ENCODE measurements at places on chromosomes 13 and 19. TPM values are rescaled to one million over a fixed set of nuclear protein-coding genes. Genes with fewer than 3 reads are reported as not detected.

GRCh38 chr13:95411428-95412040 lies 110.3 kb upstream of the ABCC4 start:
- DNase-seq: peak; percentile 9

DNA sequence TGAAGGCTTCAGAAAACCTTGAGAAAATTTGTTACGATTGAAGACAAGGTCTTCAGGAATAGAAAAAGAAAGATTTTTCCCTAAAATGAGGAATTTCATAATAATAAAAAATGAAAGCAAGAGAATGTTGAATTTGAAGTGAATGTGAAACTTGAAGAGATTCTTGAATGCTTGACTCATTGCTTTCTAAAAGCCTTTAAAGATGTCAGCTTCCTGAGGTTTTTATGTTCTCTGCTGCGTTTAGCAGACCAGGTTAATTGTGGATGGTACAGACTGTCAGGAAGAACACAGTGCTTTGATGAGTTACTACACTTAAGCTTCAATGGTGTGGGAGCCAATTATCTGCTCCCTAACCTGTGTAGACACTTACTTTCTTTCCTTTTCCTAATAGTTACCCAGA lies 96.3 kb upstream of the FNDC3A start:
- no peak for DNase-seq

DNA sequence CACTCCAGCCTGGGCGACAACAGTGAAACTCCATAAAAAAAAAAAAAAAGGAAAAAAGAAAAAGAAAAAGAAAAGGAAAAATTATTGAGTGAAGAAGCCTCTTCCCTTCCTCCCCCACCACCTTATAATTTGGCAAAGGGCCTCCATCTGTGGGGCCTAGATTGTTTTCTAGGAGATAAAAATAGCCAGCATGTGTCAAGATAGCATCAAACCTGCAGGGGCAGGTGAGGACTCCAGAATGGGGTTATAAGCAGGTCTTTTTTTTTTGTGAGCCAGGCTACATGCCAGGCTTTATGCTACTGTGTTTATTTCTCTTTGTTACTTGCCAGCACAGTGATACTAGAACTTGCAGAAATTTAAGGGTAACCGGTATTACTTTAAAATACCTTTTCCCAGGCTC lies 11.7 kb upstream of the TRIM13 start:
- no peak for DNase-seq

- no peak for DNase-seq
These were observed 24.2 kb upstream of the IGFL1 start for GRCh38 chr19:46205183-46205984.

FLT3LG gene
- total RNA-seq: 8.0 TPM

DNA sequence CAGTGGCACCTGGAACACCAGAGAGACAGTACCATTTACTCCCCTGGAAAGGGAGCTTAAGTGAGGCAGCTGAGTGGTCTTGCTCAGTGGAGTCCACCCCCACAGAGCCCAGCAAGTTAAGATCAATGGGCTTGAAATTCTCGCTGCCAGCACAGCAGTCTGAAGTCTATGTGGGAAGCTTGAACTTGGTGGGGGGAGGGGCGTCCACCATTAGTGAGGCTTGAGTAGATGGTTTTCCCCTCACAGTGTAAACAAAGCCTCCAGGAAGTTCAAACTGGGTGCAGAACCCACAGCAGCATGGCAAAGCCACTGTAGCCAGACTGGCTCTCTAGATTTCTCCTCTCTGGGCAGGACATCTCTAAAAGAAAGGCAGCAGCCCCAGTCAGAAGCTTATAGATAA lies 30.3 kb upstream of the CEACAM4 start:
- no peak for DNase-seq

DNA sequence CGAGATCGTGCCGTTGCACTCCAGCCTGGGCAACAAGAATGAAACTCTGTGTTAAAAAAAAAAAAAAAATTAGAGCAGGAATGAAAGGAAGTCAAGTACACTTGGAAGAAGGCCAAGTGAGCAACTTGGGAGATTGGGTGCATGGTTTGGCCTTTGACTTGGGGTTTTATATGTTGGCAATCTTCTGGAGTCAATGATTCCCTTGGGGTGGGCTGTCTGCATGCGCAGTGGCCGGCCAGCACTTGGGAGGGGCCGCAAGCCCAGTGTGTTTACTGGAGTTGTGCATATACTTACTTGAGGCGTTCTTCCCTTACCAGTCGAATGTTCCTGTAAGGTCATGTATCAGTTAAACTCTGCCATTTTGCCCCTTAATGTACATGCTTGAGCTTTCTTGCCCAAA lies 103.9 kb downstream of the FAM216B start:
- no peak for DNase-seq

GRCh38 chr13:46659413-46660065 lies 106.6 kb downstream of the LRCH1 start:
- no peak for DNase-seq

CDX2 gene
- total RNA-seq: not detected

CEACAM6 gene
- not detected for total RNA-seq

GRCh38 chr19:49896863-49897621 lies at the start of gene IL4I1:
TSS of gene IL4I1 (minus strand) at chr19:49896887. CDS start at chr19:49896160, 727 bp downstream.
- DNase-seq: peak; percentile 55

DNA sequence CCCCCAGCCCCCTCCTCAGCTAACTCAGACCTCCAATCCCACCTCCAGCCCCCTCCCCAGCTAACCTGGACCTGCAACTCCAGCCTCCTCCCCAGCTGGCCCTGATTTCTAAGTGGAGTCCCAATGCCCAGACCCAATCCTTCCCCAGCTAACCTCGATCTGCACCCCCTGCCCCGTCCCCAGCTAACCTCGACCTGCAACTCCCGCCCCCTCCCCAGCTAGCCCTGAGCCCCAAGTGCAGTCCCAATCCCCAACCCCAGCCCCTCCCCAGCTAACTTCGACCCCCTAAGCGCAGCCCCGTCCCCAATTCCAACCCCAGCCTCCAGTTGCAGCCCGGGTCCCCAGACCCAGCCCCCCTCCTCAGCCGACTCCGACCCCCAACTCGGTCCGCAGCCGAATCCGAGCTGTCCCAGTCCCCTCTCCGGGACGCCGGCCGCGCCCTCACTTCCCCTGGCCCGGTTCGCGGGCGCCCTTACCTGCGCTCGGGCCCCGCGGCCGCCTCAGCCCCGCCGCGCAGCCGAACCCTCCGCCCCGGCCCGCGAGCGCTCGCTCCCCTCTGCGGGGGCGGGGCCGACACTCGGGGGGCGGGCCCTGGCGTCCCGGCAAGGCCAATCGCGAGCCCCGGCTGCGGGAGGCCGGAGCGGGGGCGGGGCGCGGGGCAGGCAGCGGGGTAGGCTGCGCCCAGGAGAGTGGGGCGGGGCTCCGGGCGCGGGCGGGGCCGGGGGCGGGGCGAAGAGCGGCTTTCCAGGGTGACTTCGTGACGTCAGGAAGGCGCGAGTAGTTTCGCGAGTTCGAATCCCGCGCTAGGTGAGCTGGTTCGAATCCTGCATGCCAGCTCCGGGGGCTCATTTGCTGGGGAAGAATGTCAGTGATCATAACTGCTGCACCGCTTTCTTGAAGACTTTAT lies at the start of gene GNG7:
TSS of gene GNG7 (minus strand) at position 525 of the 907 bp plus-strand sequence. CDS start 182,006 bp downstream, outside the sequence.
- peak; percentile 85 for DNase-seq

FXYD1 gene
- 0.98 TPM for total RNA-seq

EPS8L1 gene
- 8.5 TPM for total RNA-seq

DNA sequence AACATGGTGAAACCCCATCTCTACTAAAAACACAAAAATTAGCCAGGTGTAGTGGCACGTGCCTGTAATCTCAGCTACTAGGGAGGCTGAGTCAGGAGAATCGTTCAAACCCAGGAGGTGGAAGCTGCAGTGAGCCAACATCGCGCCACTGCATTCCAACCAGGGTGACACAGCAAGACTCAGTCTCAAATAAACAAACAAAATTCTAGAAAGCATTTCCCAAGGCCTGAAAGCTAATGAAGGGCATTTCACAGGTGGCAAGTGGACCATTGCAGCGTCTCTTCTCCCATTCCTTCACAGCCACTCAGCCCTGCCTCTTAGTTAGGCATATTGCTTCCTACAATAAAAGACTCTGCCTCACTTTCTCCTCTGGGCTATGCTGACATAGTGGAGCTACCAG lies 13.5 kb upstream of the RXFP2 start:
- peak; percentile 33 for DNase-seq

DNA sequence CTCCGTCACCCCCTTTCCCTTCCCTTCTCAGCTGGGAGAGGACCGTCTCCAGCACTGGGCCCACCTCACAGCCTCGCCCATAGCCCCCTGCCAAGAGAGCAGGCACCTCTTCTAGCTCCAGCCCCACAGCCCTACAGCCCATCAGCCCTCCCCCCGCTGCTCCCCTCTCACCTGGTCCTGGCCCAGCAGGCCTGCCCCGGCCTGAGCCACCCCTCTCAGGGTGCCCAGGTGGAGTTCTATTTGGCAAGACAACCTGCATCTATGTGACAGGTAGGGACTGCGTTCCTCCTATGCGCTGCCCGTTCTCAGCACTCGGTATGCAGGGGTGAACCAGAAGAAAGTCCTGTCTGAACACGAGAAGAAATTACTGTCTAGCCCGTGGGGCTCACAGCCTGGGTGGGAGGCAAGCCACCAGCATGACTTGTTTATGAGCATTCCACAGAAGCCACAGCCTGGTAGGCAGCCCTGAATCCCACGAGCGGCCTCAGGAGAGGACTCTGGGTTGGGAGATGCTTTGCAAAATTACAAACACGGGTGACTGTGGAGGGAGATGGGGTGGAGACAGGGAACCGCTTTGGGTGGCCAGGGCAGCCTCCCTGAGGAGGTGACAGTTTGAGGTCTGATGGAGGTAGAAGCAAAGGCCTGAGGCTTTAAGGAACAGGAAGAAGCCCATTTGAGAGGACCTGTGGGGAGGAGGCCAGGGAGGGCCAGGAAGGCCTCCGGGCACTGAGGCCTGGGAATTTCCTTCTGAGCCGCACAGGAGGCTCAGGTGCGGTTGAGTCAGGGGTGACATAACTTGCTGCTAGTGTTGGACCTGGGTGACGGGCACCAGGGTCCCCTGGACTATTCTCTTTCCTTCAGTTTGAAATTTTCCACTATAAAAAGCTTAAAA lies 1.2 kb upstream of the PLEKHF1 start:
- peak; percentile 74 for DNase-seq

DNA sequence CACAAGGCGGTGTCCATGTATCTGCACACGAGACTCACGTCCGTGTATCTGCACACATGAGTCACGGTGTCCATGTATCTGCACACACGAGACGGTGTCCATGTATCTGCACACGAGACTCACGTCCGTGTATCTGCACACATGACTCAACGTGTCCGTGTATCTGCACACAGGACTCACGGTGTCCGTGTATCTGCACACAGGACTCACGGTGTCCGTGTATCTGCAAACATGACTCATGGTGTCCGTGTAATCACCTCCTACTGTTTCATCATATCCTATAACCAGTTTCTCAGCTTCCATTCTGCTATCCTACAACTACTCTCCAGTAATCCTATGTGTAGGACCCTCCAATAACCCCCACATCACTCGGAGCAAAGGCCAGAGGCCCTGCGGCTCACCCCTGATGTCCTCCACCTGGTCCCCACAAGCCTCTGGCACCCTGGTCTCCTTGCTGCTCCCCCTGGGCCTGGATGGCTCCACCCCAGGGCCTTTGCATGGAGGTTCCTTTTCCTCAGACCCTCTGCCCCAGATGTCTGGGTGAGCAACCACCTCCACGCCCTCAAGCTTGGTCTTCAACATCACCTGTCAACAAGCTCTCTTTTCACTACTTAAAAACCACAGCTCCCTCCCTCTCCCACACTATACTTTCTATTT lies 2.5 kb upstream of the TMEM255B start:
- DNase-seq: no peak

GRCh38 chr19:1313695-1314613 lies 28.3 kb downstream of the EFNA2 start:
- no peak for DNase-seq

DNA sequence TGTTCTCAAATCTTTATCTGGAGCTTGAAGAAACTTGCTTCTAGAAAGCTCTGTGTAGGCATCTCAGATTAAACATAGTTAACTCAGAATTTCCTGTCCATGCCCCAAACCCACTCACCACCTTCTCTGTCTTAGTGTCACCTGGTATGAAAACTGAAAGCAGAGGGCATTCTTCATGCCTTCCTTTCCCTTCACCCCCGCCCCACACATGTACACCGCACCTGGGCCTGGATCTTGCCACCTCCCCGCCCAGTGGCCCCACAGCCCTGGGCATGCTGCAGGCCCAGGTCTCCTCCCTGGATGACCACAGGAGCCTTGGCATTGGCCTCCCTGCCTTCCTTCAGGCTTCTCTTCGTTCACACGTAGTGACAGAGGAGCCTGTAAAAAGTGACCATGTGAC lies 15.8 kb downstream of the CFAP97D2 start:
- DNase-seq: no peak

- peak; percentile 62 for DNase-seq
These were observed 2.5 kb upstream of the LHB start for GRCh38 chr19:49019242-49019932.

ZNF460 gene
- total RNA-seq: 24.6 TPM

- no peak for DNase-seq
These were observed 13.5 kb downstream of the LILRA5 start for GRCh38 chr19:54299515-54299914.

DNA sequence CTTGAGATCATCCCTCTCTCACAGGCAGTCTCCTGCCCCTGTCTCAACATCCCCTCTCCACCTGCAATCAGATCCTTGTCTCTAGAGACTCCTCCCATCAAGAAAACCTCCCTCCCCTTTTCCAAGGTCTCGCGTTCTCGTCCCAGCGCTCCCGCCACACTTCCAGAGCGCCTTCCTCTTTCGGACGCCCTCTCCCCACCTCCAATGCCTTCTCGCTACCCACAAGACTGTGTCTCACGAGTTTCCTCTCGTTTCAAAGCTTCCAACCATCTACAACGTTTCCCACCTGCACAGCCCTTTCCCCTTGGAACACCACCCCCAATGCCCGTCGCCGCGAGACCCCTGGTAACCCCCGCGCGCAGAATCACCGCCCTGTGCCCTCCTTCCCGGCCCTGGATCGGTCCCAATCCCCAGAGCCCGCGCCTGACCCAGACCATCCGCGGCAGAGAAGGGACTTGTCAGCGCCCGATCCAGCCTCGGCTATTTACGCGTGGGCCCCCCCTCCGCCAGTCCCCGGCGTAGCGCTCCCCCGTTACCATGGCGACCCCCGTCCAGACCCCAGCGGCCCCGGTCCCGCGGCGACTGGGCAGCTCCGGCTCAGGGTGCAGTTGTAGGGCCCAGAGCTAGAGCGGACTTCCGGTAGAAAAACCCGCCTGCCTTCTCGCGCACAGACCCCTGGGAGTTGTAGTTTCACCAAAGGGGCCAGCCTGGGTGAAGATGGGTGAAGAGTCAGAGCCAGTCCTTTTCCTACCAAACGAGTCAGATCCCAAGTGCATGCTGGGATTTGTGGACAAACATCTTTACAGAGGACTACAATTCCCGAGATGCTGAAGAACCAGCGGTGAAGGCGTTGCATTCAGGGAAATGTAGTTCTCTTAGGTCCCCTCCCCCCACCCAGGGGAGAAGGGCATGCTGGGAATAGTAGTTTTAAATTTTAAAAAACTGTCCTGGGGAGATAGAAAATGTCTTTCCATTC lies at the start of gene AP2S1:
TSS of gene AP2S1 (minus strand) at position 619 of the 976 bp plus-strand sequence. CDS start at position 539, 80 bp downstream.
- DNase-seq: peak; percentile 100

LILRA1 gene
- not detected for total RNA-seq

DNA sequence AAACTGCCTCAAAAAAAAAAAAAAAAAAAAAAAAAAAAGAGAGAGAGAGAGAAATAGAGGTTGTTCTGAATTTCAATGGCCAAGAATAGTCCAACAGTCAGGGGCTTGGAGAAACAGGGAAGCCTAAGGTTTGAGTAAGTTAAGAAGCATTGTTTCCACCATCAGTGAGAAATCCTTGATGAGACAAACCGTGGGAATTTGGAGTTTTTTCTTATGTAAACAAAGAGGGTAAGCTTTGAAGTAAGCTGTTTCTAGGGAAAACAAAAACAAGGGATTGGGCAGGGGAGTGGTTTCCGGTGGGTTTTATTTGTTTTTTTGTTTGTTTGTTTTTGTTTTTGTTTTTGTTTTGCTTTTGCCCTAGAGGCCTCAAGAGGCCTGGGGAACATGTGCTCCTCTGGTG lies 11.2 kb upstream of the ERVV-1 start:
- DNase-seq: no peak

OR10H1 gene
- not detected for total RNA-seq

All from RPMI7951 (cell line).